ENCODE measurements at places on chromosomes 6 and 20.

GRCh38 chr6:145028144-145028818 lies 707.0 kb downstream of the EPM2A start:
- DNase-seq = peak; percentile 30

GRCh38 chr20:5353624-5354496 lies 37.1 kb upstream of the PROKR2 start:
- DNase-seq = no peak

- no peak for DNase-seq
These were observed 3.6 kb upstream of the KCNB1 start for GRCh38 chr20:49486064-49486463.

DNA sequence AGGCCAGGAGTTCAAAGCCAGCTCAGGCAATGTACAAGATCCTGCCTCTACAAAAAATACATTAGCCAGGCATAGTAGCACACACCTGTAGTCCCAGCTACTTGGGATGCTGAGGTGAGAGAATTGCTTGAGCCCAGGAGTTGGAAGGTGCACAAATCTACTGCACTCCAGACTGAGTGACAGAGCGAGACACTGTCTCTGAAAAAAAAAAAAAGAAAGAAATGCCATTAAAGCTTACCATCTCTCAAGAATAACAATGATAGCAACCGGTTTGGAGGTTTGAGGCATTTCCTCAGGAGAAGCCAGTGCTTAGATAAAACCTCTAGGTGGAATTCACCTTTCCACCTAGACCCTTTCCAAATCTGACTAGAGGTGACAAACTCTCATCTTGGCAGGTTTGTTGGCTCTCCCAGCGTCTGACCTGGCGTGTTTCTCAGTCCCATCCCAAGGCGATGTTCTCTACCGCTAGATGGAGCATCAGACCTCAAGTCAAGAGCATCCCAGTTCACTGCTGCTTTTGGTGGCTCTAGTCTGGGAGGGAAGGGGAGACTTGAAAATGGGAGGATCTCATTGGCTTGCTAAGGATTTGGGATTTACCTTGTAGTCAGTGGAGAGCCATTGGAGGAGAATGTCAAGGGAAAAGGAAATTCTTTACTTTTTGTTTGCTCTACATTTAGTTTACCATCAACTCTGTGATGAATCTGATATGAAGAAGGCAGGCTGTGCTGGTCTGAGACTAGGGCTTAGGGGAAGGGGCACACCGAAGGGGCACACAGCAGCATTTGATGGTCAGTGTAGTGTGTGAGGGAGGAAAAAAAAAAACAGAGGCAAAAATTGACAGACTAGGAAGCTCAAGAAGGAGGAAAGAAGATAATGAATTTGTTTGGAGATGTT lies 67.9 kb downstream of the NCOA7 start:
- peak; percentile 17 for DNase-seq

DNA sequence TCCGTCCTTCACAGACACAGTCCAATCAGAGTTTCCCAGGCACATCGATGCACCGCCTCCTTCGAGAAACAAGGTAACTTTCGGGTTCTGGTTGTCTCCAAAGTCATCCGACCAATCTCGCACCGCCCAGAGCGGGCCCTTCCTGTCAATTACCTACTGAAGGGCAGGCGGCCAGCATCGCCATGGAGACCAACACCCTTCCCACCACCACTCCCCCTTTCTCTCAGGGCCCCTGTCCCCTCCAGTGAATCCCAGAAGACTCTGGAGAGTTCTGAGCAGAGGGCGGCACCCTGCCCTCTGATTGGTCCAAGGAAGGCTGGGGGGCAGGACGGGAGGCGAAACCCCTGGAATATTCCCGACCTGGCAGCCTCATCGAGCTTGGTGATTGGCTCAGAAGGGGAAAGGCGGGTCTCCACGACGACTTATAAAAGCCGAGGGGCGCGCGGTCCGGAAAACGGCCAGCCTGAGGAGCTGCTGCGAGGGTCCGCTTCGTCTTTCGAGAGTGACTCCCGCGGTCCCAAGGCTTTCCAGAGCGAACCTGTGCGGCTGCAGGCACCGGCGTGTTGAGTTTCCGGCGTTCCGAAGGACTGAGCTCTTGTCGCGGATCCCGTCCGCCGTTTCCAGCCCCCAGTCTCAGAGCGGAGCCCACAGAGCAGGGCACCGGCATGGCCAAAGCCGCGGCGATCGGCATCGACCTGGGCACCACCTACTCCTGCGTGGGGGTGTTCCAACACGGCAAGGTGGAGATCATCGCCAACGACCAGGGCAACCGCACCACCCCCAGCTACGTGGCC lies at the start of gene HSPA1B:
Gene HSPA1B (plus strand): TSS at position 453 of the 794 bp plus-strand sequence. CDS start 213 bp downstream, at position 666.
- DNase-seq = peak; percentile 100

- peak; percentile 61 for DNase-seq
These were observed 26.0 kb downstream of the DSTN start for GRCh38 chr20:17595856-17596255.
